ENCODE measurements at places on chromosomes 5 and 9. TPM values are rescaled to one million over a fixed set of nuclear protein-coding genes. Genes with fewer than 3 reads are reported as not detected.

Gene IFNA13
- 8.2 TPM for total RNA-seq

Gene IRGM
- 8.2 TPM for total RNA-seq

GRCh38 chr5:6491919-6492290, 43.2 kb downstream of the UBE2QL1 start:
- DNase-seq = no peak

Gene SNCAIP
- total RNA-seq = 11.6 TPM

DNA sequence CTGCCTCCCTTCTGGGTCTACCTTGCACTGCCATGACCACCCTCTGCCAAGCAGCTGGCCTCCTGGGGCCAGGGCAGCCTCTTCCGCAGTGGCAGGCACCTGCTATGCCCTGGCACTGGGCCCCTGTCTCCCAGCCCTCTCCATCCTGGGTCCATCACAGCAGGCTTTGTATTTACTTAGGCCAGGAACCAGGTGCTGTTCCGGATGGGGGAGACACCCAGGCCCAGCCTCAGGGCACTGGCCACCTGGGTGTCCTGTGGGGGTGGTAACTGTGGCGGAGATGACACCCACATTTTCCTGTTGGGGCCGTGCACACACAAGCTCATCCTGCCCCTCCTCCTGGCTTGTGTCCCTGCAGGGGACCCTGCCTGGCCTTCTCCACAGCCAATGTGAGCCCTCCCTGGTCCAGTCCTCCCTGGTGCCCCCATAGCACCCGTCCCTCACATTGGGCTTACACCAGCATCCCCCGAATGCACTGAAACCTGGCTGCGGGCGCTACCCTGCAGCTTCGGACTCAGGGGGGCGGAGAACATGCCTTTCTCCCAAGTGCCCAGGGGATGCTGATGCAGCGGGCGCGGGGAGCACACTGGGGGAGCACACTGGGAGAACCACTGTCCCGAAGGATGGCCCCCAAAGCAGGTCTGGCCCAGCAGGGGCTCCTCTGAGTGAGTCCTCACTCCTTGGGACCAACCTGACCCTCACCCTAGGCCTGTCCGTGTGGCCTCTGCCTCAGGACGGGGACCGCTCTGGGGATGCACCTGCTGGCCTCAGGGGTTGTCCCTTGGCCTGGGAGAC, 17.9 kb downstream of the FAM163B start:
- no peak for DNase-seq

- no peak for DNase-seq
Measured at GRCh38 chr9:131824953-131825495, 85.1 kb upstream of the RAPGEF1 start.

DNA sequence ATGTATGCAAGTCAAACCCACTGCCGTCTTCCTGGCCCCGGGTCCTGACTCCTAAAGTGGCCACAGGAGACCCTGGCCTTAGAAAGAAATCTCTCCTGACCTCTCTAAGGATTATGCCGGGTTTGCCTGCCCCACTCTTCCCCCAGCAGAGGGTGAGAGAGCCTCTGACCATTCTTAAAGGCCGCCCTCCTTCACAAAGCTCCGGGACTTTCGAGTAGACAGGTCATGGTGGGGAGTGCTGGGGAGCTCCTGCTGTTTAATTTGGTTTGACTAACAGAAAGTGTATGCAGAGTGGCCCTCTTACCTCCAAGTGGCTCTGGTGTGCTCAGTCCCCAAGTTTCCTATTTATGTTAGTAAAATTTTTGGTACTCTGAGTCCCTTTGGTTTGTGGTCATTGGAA, 111.8 kb downstream of the LRRC70 start:
- no peak for DNase-seq

Gene POU5F2
- total RNA-seq = 6.5 TPM

Gene SH2D3C
- total RNA-seq = 4.6 TPM

DNA sequence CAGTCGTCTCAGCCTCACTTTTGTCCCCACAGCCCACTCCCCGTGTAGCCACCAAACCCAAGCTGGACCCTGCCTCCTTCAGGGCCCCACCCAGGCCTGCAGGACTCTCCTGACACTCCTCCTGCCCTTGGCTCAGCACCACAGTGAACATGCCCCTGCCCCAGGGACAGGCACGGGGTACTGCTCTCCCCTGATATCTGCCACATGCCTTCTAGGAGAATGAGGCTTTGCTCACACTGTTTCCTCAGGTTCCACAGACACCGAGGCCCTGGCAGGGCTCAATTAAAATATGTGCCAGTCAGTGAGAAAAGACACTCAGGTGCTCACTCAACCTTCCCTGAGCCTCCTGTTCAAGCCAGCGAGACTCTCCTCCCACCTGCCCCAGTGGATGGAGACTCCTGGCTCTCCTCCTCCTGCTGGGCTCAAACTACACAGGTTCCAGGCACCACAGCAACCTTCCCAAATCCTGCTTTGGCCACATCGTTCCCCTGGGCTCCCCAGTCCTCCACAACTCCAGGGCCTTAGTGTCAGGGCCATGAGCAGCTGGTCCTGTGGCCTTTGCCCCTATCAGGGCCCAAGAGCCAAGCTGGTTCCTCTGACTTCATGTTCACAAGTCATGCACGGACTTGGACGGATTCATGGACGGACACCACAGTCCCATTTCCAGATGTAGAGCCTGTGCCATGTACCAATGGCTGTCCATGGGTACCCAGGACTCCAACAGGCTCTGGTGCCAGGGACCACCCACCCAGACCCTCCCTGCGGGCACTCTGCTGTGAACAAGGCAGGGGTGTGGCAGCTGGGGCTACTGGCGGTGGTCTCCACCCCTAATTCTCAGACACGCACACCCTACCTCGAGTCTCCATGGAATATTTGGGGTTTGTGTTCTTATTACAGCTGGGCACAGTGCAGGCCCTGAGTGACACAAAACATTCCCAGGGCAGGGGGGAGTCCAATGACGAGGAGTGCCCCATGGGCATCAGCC, 36.6 kb downstream of the BICD2 start:
- no peak for DNase-seq

DNA sequence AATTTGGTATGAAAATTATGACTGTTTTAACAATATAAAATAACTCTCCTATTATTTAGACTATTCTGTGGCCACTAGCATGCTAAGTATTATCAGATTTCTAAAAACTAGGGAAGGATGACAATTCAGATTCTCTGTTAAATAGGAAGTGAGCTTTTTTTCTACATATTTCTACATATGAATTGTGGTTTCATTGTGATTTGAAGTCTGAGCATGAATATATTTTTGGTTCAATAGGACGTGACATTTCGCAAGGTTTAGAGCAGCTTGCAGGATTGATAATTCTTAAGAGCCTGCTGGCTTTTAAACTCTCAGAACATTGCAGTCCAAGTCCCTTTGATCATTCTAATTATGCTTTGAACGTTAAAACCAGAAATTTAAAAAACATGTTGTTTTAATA, 82.9 kb downstream of the ADGRV1 start:
- DNase-seq = peak; percentile 47

Data from umbilical cord (tissue), 2 donors.